Muscle of arm (tissue), 14 donors: ENCODE measurements at places on chromosomes 2 and 18.

DNA sequence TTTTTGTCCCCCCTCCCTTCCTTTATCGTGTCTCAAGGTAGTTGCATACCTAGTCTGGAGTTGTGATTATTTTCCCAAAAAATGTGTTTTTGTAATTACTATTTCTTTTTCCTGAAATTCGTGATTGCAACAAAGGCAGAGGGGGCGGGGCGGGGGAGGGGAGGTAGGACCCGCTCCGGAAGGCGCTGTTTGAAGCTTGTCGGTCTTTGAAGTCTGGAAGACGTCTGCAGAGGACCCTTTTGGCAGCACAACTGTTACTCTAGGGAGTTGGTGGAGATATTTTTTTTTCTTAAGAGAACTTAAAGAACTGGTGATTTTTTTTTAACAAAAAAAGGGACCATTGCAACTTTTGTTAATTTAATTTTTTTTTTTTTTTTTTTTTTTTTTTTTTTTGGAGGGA, 2.1 kb downstream of the SOX11 start:
- peak; percentile 42 for DNase-seq

- DNase-seq = peak; percentile 32
These were observed 9.7 kb downstream of the ITGA4 start for GRCh38 chr2:181466661-181467576.

- DNase-seq = no peak
These were observed 108.8 kb downstream of the NOL10 start for GRCh38 chr2:10581021-10581420.

DNA sequence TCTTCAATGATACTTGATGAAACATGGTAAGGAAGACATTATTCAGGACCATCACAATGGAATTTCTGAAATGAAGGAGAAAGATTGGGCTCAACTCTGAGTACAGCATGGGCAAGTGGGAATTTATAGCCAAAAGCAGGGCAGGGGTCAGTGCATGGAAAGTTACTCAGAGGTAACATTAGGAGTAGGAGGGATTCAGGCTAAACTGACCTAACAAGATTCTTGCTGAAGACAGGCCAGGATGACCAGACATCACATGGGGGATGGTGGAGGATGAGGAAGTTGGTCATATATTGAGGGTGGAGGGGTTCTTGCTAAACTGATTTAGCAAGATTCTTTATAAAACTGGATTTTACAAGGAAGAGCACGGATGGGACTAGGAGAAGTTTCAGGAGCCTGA, 489.8 kb downstream of the ADCYAP1 start:
- DNase-seq = no peak

DNA sequence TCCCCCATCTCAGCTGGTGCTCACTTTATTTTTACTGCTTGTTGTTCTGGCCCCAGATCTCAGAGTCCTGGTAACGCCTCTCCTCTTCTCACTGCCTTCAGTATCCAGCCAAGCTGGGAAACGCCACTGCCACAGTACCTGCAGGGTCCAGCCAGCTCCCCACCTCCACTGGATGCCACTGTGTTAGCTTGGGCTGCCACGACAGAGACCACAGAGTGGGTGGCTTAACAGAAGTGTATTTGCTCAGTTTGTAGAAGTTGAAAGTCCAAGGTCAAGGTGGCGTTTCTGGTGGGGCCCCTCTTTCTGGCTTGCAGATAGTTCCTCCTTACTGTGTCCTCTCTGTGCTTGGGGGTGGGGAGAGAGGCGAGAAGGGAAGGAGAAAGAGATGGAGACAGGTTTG, 107.1 kb downstream of the AGAP1 start:
- DNase-seq = no peak
